ENCODE measurements at places on chromosomes 2 and 18. TPM values are rescaled to one million over a fixed set of nuclear protein-coding genes. Genes with fewer than 3 reads are reported as not detected.

Gene ITGB6
- 17.2 TPM for total RNA-seq

Gene ENOSF1
- total RNA-seq = 14.1 TPM

Gene MYO5B
- 0.52 TPM for total RNA-seq

Gene ZSWIM2
- total RNA-seq = not detected

Gene PIEZO2
- total RNA-seq = 41.2 TPM

Gene CARF
- 14.6 TPM for total RNA-seq
